ENCODE measurements at places on chromosomes 7 and 10.

DNA sequence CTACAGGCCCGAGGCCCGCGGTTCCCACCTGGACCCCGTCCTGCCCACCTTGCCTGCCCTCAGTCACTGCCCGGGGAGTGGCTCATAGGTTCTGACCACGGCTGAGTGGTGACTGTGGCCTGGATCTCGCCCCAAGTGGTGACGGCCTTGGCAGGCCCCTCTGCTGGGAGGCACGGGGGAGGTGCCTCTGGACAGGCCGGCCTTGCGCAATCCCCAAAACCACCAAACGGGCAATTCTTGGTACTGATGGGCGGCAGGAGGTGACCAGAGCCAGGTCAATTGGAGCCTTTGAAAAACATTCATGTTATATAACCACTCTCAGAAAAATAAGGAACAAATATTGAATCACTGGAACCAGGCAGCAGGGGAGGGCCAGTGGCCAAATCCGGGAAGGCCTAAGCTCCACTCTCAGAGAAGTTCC is 83.4 kb downstream of the PRKAG2 start:
- DNase-seq: no peak

- DNase-seq: no peak
Measured at GRCh38 chr10:109851616-109852474, 71.5 kb downstream of the XPNPEP1 start.

DNA sequence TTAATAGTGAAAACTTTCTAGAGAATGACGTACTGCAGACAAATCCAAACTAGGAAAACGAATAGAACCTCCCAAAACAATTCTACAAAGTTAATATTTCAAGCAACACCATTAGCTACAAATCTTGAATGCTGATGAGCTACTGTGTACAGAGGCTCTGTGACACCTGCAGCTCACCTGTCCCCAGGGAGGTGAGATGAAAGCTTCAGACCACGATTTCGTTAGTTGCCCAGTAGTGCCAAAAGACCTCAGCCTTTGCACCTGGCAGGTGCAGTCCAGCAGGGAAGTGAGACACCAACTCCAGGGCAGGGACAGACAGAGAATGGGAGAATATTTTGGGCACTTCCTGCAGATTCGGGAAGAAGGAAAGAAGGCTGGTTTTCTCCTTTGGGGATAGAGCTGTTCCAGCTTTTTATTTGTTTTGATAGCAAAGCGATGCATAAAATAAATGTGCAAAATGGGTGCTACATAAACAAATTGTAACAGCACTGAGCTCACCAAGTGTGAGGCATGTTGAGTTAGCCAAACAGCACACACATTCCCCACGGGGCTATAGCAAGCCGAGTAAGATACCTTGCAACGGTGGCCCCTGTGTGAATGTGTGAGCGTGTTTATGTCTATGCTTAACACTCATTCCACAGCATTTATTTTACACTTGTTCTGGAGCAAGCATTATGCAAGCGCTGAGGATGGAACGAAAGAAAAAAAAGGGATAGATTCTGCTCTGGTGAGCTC is 1024.8 kb upstream of the AUTS2 start:
- DNase-seq: no peak

GRCh38 chr7:104838537-104839299 is 175.3 kb upstream of the KMT2E start:
- no peak for DNase-seq

DNA sequence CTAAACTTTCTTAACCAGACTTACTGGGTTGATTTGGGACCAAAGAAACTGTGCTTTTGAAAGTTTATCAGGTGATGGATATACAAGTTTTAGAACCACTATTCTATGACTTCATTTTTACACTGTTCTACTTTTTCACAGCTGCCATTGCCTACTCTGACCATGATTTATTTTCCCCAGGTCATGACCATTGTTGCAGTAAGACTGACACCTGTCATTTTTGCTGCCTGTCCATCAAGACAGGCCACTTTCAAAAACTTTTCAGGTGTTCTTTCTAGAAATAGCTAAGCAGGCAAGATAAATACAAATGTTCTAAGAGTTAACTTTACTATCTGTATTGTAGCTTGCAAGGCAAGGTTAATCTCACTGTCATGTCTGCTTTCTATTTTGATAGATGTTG is 147.9 kb upstream of the SEMA3C start:
- no peak for DNase-seq

GRCh38 chr7:41880107-41880506 is 177.2 kb upstream of the INHBA start:
- no peak for DNase-seq

GRCh38 chr7:10998996-10999757 is 25.5 kb downstream of the PHF14 start:
- DNase-seq: no peak

DNA sequence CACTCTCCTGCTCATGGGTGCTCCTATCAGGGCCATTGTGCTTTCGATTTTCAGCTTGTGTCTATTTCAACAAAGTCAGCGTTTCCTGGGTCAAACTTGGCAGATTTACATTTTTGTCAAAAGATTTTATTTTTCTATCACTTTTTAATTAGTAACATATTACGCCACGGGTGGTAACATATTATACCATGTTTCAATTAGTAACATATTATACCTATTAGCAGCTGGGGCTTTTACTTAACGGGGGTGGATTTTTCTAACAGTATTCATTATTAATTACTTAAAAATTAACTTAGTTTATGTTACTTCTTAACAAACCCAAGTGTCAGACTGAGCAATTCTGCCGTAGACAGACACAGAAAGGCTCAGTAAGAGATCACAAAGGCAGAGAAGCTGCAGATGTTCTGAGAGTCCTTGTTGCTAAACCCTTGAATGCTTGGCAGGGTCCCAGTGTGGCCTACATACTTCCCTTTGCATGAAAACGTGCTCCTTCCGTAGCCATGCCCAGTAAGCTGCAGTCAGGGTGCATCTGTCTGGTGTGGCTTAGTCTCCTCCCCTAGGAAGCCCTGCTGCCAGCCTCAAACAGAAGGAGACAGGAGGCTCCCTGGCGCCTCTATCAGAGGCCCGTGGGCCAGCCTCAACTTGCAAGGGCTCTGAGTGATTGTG is 263.1 kb upstream of the CXCL12 start:
- DNase-seq: no peak

DNA sequence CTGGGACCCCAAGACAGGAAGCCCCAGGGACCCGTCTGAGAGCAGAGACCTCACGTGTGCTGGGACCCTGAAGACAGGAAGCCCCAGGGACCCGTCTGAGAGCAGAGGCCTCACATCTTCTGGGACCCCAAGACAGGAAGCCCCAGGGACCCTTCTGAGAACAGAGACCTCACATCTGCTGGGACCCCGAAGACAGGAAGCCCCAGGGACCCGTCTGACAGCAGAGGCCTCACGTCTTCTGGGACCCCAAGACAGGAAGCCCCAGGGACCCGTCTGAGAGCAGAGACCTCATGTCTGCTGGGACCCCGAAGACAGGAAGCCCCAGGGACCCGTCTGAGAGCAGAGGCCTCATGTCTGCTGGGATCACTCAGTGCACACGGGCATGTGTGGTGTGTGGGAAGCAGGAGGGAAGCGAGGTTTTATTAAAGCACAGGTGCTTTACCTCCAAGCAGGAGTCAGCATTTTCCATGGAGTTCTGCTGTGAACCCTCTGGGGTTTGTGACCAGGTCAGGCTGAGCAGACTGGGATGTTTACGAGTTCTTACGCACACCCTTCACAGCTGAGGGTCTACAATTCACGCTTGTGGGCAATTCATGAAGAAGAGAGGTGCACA is 590.6 kb downstream of the DNAJB6 start:
- DNase-seq: no peak

- no peak for DNase-seq
Measured at GRCh38 chr10:79392020-79392398, 44.7 kb downstream of the PPIF start.

GRCh38 chr7:14747701-14748100 is 154.8 kb downstream of the DGKB start:
- DNase-seq: no peak

- no peak for DNase-seq
Measured at GRCh38 chr10:115831016-115831415, 442.0 kb downstream of the GFRA1 start.

DNA sequence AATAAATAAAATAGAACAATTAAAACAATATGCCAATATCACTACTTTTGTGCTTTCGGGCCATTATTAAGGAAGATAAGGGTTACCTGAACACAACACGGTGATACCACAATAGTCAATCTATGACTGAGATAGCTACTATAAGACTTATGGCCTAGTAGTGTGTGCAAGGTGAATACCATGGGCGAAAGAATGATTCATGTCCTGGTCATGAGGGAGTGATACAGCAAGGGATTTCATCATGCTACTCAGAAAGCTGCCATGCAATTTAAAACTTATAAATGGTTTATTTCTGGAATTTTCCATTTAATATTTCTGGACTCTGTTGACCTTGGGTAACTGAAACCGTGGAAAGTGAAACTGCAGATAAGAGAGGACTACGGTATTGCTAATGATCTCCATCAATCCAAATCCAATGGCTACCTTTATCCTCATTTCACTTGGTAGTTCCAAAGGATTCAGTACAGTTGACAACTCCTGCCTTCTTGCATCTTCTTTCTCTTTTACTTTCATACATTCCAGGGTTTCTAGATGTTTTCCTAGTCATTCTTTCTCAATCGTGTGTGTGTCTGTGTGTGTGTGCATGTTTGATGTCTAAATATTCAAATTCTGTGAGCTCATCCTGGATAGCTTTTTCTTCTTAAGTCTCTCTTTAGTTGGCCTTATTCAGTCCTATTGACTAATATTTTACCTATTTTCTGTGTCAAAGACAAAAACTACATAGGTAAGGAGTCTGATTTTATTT is 100.5 kb upstream of the MAGI2 start:
- no peak for DNase-seq

GRCh38 chr10:79133416-79133815 is 64.7 kb downstream of the ZMIZ1 start:
- no peak for DNase-seq

GRCh38 chr10:84101042-84101441 is 38.3 kb upstream of the GHITM start:
- no peak for DNase-seq

- DNase-seq: no peak
Measured at GRCh38 chr7:98251231-98251600, 816 bp downstream of the TECPR1 start.

GRCh38 chr10:10508211-10508610 is 509.5 kb upstream of the CELF2 start:
- no peak for DNase-seq

- DNase-seq: peak; percentile 15
Measured at GRCh38 chr10:86288695-86289576, 77.7 kb downstream of the GRID1 start.

DNA sequence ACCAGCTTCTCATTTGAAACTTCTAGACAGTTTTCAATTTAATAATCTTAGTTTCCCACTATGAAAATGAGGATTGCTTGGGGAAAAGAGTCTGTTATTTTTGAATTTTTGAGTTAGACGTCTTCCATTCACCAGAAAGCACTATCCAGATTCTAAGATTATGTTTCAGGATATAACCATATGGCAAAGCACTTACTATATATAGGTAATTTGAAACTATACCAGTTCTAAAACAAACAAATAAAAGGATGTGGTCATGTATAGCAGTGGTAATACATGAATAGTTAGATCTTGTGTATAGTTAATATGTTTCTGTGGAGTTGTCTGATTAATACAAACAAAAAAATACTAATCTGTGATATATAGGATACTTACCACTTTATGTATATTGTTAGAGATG is 320.0 kb downstream of the EXOC4 start:
- DNase-seq: no peak
